Gastroesophageal sphincter (tissue), 4 donors: ENCODE measurements at places on chromosomes 11 and 22. TPM values are rescaled to one million over a fixed set of nuclear protein-coding genes. Genes with fewer than 3 reads are reported as not detected.
A peak's percentile ranks its signal among the peaks of the same experiment; 100 is the strongest.

DNA sequence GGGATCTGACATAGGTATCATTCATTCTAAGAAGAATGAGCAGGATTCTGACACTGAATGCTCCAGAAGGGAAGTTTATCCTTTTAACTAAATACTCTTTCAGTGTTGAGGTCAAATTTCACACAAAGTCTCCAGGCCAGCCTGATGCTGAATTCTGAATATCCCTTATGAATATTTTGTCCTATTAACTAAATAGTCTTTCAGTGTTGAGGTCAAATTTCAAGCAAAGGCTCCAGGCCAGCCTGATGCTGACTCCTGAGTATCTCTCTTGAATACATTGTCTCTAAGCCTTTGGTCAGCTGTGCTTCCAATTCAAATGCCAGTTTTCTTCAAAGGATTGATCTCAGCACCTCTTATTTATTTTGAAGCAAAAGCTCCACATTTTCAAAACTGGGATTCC, 676.8 kb downstream of the NTM start:
- H3K27ac ChIP-seq, result no peak overlapping the region
- H3K4me3 ChIP-seq, result no peak overlapping the region
- ATAC-seq, result no peak
- H3K27me3 ChIP-seq, result no peaks in the 10 kb centered on the region
- H3K4me1 ChIP-seq, result no peaks in the 10 kb centered on the region
- no peaks in the 10 kb centered on the region for H3K36me3 ChIP-seq

DNA sequence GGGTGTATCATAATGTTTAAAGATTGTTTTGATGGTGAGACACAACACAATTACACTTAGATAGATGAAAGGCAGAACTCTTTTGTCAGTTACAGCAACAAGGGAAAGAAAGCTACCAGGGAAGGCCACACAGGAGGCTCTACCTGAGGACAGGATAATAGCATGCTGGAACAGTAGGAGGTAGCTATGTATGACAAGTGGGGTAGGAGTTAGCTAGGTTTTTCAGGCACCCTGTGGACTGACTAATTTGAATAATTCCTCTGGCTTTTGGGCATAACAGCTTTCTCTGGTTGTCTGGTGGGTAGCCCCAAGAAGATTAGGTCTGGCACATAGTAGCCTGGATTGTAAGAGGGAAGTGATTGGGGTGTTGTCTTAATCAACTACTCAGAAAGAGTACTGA, 475.4 kb upstream of the CHORDC1 start:
- H3K4me1 ChIP-seq, result no peaks in the 10 kb centered on the region
- no peaks in the 10 kb centered on the region for H3K27me3 ChIP-seq
- H3K27ac ChIP-seq, result no peak overlapping the region
- no peak overlapping the region for H3K4me3 ChIP-seq

GRCh38 chr11:33643167-33643824, 57.3 kb downstream of the C11orf91 start:
- H3K27me3 ChIP-seq, result peaks cover 11% of the 10 kb centered on the region
- no peak overlapping the region for H3K27ac ChIP-seq
- no peaks in the 10 kb centered on the region for H3K36me3 ChIP-seq

DNA sequence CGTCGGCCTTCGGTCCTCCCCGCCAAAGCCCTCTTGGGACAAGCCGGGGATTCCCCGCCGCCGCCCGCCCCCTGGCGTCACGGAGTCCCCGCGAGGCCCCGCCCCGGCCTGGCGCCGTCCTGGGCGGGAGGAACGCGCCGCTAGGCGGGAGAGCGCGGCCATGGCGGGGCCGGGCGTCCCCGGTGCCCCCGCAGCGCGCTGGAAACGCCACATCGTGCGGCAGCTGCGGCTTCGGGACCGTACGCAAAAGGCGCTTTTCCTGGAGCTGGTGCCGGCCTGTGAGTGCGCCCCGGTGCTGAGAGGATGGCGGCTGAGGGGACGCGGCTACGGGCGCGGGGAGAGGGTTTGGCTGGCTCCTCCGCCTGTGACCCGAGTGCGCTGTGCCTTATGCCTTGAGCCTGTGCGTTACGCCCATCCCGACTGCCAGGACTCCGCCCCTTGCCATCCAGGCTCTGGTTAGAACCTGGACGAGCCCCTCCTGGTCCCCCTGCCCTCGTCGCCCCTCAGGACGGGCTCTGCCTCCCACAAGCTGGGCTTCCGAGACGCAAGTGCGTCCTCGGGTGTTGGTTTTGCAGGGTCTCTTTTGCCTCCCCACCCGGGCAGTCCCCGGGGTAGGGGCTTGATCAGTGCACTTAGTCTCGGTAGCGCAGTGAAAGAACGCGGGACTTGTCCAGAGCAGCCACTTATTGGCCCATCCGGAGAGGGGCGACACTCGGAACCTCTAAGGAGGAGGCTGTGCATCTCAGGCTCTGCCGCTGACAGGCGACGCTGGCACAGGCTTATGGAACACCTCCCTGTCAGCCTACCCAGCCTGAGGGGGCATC, at the start of gene ATG16L2:
Gene ATG16L2 (plus strand): TSS at position 126 of the 824 bp plus-strand sequence. CDS start 35 bp downstream, at position 161.
- H3K4me1 ChIP-seq, result no peaks in the 10 kb centered on the region
- ATAC-seq, result peak; percentile 94
- H3K27ac ChIP-seq, result peak within 1 kb of the TSS; percentile 96
- H3K27me3 ChIP-seq, result no peaks in the 10 kb centered on the region
- H3K36me3 ChIP-seq, result peaks cover 35% of the 10 kb centered on the region

DNA sequence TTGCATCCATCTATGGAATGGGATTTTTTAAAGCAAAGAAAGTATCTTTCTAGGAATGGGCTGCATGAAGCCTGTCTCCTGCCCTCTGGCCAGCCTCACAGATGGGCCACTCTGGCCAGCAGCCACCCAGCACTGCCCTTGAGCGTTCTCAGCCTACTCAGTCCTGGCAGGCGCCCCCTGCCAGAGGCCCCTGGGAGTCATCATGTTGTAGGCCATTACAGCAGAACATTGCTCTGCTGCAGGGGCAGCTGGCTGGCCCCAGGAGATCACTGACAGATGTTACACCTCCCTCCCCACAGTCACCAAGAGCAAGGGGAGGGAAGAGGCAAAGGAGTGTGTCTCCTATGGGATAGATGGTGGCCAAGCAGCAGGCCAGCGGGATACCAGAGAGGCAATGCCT, 363.7 kb downstream of the NXPE2 start:
- no peaks in the 10 kb centered on the region for H3K4me1 ChIP-seq
- H3K36me3 ChIP-seq, result no peaks in the 10 kb centered on the region
- no peaks in the 10 kb centered on the region for H3K27me3 ChIP-seq

DNA sequence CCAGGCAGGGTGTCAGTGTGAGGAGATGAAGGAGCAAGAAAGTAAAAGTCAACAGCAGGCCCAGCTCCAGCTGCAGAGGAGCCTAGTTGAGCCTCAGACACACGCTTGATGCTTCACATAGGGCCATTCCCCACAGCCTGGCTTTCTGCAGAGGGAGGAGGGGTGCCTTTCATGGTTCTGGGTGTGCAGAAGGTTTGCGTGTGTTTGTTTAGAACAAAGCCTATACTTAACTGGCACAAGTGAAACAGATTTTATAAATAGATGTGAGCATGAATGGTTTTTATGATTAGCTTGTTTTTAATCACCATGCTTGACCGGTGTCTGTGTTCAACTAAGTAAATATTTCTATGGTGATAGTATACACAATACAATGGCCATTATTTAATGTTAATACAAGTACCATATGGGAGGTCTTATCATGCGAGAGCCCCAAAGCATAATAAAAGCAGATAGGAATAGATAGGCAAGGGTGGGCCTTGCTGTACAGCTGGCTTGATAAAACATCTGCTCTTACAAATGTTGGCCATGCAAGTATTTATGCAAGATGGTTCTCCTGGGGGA, 290.2 kb downstream of the ETS1 start:
- H3K4me1 ChIP-seq, result peaks cover 3% of the 10 kb centered on the region
- H3K36me3 ChIP-seq, result no peaks in the 10 kb centered on the region
- no peak overlapping the region for H3K27ac ChIP-seq

DNA sequence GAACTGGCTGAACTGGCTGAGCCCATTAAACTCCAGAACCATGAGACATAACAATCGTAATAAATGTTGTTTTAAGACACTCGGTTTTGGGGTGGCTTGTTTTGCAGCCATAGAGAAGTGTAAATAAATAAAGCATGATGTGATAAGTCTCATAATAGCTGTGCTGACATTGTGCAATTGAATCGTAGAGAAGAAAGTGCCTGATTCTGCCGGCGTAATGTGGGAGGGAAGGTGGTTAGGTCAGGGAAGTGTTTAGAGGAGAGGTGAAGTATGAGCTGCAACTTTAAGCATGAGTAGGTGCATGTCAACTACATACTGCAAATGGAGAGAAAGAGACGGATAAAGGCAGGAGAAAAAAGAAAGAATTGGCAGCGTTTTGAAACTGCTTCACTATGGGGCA, 217.1 kb downstream of the BLID start:
- no peaks in the 10 kb centered on the region for H3K36me3 ChIP-seq
- ATAC-seq, result peak; percentile 17
- H3K4me3 ChIP-seq, result no peak overlapping the region
- no peak overlapping the region for H3K27ac ChIP-seq
- no peaks in the 10 kb centered on the region for H3K4me1 ChIP-seq
- H3K27me3 ChIP-seq, result no peaks in the 10 kb centered on the region

DNA sequence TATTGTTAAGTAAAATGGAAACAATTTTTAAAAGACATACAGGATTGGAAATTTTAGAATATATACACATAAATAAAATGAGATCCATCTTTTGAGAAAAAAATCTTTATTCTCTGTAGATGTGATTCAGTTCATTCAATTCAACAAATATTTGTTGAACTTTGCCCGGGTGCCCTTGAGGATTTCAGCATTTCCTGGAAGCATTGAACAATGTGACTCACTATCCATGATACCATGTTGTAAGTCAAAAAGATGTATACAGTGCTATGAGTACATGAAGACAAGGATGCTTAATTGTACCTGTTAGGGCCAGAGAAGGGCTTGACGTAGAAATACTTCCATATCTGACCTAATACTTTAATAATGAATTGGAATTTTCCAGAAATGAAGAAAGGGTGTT, 353.7 kb downstream of the METTL15 start:
- no peak overlapping the region for H3K27ac ChIP-seq
- no peak for ATAC-seq
- no peak overlapping the region for H3K4me3 ChIP-seq
- H3K4me1 ChIP-seq, result no peaks in the 10 kb centered on the region
- H3K36me3 ChIP-seq, result no peaks in the 10 kb centered on the region

DNA sequence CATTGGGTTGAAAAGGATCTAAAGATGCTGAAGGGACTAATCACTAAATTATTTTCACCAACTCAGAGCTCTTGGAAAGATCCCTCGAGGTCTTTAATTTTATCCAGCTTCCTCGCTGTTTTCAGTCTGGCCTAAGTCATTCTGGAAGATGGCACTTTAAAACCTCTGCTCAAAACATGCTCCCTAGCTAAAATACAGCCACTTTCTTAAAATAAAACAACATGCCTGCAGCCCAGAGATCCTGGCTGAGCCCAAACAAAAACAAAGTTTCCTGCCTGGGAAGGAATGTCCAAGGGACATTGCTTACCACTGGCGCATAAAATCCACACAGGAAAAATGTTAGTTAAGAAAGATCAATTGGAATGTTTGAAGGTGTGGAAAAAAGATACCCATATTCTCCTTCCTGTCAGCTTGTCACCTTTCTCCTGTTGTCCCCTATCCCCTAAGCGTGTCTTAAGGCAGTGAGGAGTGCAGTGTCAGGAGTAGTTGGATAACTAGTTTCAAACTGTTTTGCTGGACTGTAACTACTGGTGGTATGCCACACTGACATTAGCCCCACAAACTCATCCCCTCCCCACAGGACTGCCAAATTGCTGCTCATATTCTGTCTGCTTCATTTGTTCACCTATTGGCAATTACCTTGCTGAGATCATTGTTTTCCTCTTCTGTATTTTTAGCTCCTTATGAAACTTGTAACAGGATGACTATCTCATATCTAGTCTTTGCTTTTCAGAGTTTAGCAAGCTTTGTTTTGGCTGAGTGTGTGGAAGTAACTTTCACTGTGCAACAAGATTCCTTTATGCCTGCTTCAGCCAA, 108.3 kb upstream of the SESN3 start:
- no peak overlapping the region for H3K4me3 ChIP-seq
- H3K27me3 ChIP-seq, result no peaks in the 10 kb centered on the region
- peaks cover 20% of the 10 kb centered on the region for H3K4me1 ChIP-seq
- H3K36me3 ChIP-seq, result no peaks in the 10 kb centered on the region
- H3K27ac ChIP-seq, result peak overlapping the region; percentile 79
- no peak for ATAC-seq

- no peaks in the 10 kb centered on the region for H3K4me1 ChIP-seq
- H3K4me3 ChIP-seq, result no peak overlapping the region
- no peak for ATAC-seq
- H3K36me3 ChIP-seq, result no peaks in the 10 kb centered on the region
- H3K27me3 ChIP-seq, result no peaks in the 10 kb centered on the region
- H3K27ac ChIP-seq, result no peak overlapping the region
These were observed 148.7 kb downstream of the LUZP2 start for GRCh38 chr11:24645563-24645962.

DNA sequence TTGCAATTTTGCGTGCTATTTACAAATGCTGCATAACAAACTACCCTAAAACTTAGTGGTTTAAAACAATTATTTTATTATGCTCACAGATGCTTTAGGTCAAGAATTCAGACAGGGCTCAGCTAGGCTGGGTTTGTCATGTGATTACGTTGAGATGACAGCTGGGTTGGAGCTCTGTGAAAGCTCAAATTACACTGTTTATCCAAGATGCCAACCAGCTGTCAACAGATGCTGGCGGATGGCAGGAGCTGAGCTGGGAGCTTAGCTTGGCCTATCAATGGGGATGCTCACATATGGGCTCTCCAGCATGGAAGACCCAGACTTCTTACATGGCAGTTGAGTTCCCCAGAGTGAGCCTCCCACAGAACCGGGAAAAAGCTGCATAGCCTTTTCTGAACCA, 62.7 kb downstream of the STK33 start:
- ATAC-seq, result no peak
- no peaks in the 10 kb centered on the region for H3K27me3 ChIP-seq
- no peak overlapping the region for H3K27ac ChIP-seq
- no peak overlapping the region for H3K4me3 ChIP-seq
- no peaks in the 10 kb centered on the region for H3K36me3 ChIP-seq

- no peaks in the 10 kb centered on the region for H3K27me3 ChIP-seq
- no peak for ATAC-seq
- H3K27ac ChIP-seq, result no peak overlapping the region
- H3K36me3 ChIP-seq, result no peaks in the 10 kb centered on the region
These were observed 37.5 kb upstream of the MMP20 start for GRCh38 chr11:102662607-102663006.

DNA sequence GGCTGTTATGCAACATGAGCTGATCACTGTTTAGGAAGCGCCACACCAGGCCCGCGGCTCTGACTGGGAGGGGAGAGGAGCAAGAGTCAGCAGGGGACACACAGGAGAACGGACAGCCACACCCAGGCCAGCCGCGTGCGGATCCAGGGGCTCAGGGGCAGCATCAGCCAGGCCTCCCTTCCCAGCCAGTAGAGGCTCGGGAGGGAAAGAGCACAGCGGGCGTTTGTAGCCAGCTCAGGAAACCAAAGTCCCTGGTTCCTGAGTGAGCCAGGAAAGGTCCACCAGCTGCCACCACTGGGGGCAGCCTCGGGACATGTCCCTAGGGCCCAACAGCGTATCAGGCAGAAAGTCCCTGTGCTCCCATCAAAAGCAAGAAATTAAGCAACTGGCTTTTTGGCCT, 71.8 kb upstream of the PITPNB start:
- H3K4me3 ChIP-seq, result no peak overlapping the region
- H3K27ac ChIP-seq, result peak overlapping the region; percentile 73
- no peaks in the 10 kb centered on the region for H3K27me3 ChIP-seq
- H3K36me3 ChIP-seq, result no peaks in the 10 kb centered on the region
- H3K4me1 ChIP-seq, result no peaks in the 10 kb centered on the region

Gene RTN4RL2
- total RNA-seq, result not detected

Gene UCP2
- 30.4 TPM for total RNA-seq

Gene TTC36
- total RNA-seq, result 2.1 TPM

Gene MS4A1
- 0.40 TPM for total RNA-seq

Gene MS4A7
- total RNA-seq, result 34.2 TPM

Gene RBMXL2
- total RNA-seq, result 0.15 TPM

Gene VWA5A
- total RNA-seq, result 14.5 TPM

Gene FDX1
- 13.7 TPM for total RNA-seq

Gene VPREB1
- not detected for total RNA-seq

Gene MYRF
- total RNA-seq, result 0.27 TPM
